Lower leg skin (tissue), 4 donors: ENCODE measurements at places on chromosomes 1 and 21. TPM values are rescaled to one million over a fixed set of nuclear protein-coding genes. Genes with fewer than 3 reads are reported as not detected.
A peak's percentile ranks its signal among the peaks of the same experiment; 100 is the strongest.

GRCh38 chr1:118481126-118481525, 296.1 kb upstream of the SPAG17 start:
- no peak for DNase-seq

- no peak for DNase-seq
These were observed 138.0 kb downstream of the RABGAP1L start for GRCh38 chr1:174297351-174297750.

DNA sequence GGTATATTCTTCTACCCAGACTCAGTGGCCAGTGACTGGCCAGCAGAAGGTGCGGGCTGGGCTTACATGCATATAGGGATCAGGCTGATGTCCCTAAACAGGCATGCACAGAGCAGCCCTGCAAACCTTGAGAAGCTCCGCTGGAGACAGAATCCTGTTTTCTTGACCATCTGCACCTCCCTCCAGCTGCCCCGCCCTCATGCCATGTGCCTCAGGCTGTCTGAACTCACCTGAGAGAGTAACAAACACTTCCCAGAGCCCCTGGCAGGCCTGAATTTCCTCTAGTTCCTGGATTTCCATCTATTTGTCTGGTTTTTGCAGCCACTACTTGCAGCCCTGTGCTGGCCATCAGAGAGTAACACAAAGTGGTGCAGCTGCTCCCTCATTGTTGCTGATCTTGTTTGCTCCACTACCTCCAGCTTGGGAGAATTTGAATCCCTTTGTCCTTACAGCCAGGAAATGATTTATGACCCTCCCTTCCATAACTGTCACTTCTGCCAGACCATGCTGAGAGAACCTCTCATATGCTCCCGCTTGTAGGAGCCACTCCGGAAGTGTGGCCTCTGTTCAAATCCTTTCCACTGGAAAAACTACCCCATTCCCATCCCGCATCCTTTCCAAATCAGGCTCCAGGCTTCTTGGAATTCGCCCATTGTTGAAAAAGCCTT, 113.6 kb downstream of the NMNAT2 start:
- no peak for DNase-seq

ITLN1 gene
- not detected for total RNA-seq

OPTC gene
- total RNA-seq, result not detected

GRCh38 chr21:32056791-32057190, 184.0 kb downstream of the HUNK start:
- no peak for DNase-seq

DNA sequence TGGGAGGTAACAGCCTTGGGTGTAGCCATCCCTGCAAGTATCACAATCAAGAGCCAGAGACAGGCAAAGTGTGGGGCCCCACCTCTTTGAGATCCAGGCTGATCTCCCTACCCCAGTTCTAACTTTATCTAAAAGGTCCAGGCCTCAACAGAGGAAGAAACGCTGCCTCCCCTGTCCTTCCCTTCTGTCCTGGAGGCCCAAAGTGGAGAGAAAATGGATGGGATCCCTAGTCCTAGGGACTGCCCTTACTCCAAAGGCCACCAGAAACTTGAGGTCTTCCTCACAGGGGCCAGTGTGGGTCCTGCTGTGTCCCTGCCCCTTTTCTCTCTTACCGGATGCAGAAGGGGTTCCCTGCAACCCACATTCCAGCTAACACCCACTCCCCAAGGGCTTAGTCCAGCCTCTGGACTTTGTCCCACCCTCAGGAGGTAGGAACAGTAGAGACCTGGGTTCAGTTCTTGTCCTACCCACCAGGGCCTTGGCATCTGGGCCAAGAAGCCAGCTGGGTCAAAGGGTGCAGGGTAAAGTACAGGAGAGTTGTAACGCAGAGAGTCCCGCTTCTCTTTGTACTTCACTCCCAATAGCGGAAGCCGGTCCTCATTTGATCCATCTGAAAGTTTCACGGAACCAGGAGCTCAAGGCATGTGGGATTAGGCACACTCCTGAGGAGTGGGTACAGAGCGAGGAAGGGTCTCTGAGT, 1.9 kb downstream of the HDGF start:
- DNase-seq, result no peak

GRCh38 chr1:45326627-45327623, at the start of gene HPDL:
Gene HPDL, plus strand, starts transcription at chr1:45326895. Its CDS starts 254 bp downstream, at chr1:45327149.
- DNase-seq, result no peak

DNA sequence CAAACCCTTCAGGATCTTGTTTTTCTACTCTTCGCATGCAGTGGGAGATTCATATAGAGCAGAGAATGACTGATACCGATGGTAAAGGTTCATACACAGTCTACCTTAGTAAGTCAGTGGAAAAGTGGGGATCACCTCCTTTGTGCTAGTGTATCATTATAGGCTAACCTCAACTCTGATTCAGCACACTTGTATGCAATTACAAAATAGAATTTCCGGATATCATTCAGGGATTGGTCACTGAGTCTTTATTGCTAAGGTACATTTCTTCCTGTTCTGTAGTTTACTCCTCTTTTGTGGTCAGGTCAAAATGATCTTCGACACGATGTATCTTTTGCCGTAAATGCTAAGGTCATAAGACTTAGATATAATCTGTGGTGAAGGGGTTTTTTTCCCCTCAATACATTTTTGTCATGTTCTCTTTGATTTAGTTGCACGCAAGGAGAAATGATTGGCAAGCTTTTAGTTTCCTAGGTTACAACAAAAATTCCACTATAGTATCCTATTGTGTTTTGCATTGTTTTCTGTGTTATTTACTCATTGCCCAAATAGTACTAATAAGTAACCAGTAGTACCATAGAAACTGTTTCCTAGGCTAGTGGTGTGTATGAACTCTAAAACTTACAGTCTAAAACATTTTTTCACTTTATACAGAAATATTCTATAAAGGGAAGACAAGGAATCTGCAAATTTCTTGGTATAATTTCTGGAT, 35.7 kb upstream of the PLA2G4A start:
- no peak for DNase-seq

DNA sequence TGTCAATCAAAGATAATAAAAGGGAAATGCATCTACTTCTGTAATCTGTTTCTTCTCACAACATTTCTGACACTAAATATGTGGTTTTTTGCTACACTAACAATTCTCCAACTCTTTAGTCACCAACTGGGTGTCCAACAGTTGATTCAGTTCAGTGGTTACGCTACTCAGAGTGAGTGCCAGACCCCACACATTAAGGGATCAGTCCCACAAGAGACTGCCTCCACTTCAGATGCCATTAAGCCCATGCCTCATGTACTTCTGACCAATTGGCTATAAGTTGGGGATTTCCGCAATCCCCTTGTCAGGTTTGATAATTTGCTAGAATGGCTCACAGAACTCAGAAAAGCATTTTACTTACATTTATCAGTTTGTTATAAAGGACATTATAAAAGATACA, 28.4 kb downstream of the RNF2 start:
- no peak for DNase-seq

- DNase-seq, result no peak
These were observed 2.3 kb downstream of the IFI44L start for GRCh38 chr1:78622548-78622947.

PGLYRP3 gene
- 57.5 TPM for total RNA-seq

GRCh38 chr1:245225322-245226202, 70.8 kb downstream of the KIF26B start:
- no peak for DNase-seq

PIGR gene
- 0.55 TPM for total RNA-seq

CSMD2 gene
- total RNA-seq, result not detected

DNA sequence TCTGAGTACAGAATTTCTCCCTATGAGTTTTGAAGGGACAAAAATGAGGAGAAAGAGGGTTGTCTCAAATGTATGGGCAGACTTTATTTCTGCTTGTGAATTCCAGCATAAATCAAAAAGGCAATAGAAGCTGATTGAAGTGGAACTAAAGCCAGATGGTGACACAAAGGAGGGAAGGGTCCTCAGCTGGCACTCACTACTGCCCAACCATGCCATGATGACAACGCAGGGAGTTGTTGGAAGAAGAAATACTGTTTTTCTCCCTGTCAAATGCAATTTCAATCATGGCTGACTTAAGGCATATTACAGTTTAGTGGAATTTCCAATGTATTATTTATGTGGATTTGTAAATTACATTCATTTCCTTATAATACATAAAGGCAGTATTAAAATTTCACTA, 805.8 kb downstream of the ADGRL2 start:
- DNase-seq, result no peak

DNA sequence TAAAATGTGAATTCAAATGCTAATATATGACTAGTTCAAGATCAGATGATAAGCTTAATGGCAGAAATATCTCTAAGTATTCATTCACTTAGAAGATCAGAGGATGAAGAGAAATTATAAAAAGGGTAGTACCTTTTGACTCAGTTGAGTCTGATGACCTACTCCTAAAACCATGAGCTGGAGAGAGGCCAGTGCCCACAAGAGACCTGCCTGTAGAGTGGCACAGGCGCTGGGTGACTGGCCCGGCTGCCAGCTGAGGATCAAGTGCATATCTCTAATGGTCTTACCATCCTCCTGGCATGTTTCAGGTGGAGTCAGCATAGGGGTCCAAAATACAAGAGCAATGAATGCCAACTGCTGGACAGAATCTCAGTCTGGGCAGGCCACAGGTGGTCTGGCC, 14.1 kb downstream of the DDAH1 start:
- DNase-seq, result no peak

TEX38 gene
- total RNA-seq, result not detected

DTL gene
- total RNA-seq, result 1.2 TPM

HSD3B2 gene
- not detected for total RNA-seq

- peak; percentile 67 for DNase-seq
These were observed 58.3 kb downstream of the AKT3 start for GRCh38 chr1:243791586-243792267.

DNA sequence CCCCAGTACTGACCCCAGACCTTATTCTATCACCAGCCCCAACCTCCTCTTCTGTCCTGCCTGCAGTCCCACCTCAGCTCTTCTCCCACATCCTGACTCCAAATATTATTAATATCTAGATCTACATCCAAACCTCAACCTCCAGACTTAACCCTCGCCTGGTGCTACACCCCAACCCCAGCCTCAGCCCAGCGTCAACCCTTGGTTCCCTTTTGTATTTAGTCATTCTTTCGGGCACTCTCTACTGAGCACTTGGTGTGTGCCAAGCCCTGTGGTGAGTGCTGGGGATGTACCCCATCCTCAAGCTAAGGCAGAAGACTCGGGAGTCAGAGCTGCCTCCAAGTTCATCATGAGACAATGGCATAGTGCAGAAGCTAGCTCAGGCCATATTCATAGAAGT, 1.1 kb downstream of the SHISAL2A start:
- no peak for DNase-seq

DNA sequence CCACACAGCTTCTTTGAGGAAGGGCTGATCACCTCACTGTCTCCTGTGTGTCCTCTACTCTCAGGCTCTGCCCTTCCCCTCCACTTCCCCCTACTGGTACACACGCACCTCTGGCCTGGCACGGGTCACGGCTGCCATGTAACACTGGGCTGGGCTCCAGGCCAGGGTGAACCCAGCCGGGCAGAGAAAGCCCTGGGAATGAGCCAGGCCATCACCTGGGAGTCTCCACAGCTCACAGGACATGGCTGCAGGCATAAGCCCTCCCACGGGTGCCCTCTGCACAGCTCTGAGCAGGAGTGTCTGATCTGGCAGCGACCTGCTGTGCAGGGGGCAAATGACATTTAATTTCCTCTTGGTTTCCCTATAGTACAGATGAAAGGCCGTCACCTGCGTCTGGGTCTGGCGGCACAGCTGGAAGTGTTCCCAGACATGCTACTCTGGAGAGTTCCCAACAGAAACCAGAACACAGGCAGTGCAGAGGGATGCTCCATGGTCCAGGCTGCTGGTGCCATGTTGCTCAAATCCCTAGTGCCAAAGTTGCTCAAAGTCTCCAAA, 61.2 kb downstream of the ERI3 start:
- no peak for DNase-seq

GRCh38 chr1:44288883-44289282, 66.2 kb downstream of the ERI3 start:
- DNase-seq, result no peak

GRCh38 chr1:169692756-169693460, 18.5 kb downstream of the SELL start:
- no peak for DNase-seq

- no peak for DNase-seq
These were observed 89.2 kb downstream of the BEND5 start for GRCh38 chr1:48687282-48688045.

KCNQ4 gene
- 1.7 TPM for total RNA-seq

- no peak for DNase-seq
These were observed 5.6 kb upstream of the DDOST start for GRCh38 chr1:20666804-20667203.

GRCh38 chr1:41122851-41123518, 101.5 kb upstream of the SLFNL1 start:
- peak; percentile 29 for DNase-seq

- no peak for DNase-seq
These were observed 98.5 kb upstream of the CTTNBP2NL start for GRCh38 chr1:112297536-112297935.

ADPRS gene
- total RNA-seq, result 65.0 TPM

- no peak for DNase-seq
These were observed 33.2 kb downstream of the PRAMEF20 start for GRCh38 chr1:13443335-13443979.

HES5 gene
- total RNA-seq, result 8.2 TPM

DNA sequence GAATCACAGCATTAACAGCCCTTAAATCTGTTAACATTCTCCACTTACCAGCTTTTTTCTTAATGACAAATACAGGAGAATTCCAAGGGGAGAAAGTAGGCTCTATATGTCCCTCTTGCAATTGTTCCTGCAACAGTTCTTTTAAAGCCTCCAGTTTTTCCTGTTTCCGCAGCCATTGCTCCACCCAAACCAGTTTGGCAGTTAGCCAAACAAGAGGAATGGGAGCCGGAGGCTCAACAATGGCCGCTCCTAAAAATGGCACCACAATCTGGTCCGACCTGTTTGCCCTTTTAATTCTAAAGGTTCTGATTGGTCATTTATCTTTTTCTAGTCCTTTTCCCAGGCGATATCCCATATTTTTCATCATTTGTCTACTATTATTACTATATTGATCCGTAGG, 14.0 kb upstream of the L1TD1 start:
- DNase-seq, result peak; percentile 24

AMY2A gene
- total RNA-seq, result 0.19 TPM

SDC3 gene
- total RNA-seq, result 23.5 TPM

RXFP4 gene
- not detected for total RNA-seq

- DNase-seq, result no peak
These were observed 24.5 kb downstream of the CXADR start for GRCh38 chr21:17537299-17537698.

- DNase-seq, result no peak
These were observed 1.2 kb upstream of the NUCKS1 start for GRCh38 chr1:205751036-205751651.

GRCh38 chr1:218294546-218294945, 9.5 kb downstream of the RRP15 start:
- DNase-seq, result no peak

SMIM11 gene
- 2.4 TPM for total RNA-seq

DNA sequence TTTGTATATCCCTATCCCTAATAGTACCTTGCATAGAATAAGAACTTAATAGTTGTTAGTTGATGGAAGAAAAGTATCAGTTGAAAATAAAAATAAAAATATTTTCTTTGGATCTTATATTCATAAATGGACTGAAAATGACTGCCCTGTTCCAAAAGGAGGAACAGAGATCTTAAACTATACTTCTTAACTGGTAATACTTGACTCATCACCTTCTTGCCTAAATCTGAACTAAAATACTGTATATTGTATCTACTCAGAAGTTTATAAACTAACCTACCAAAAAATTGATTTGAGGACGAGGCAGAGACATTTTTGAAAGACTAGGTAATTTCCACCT, 178.8 kb downstream of the SYT2 start:
- DNase-seq, result no peak
